ENCODE measurements at places on chromosomes 16 and 17.

- DNase-seq: no peak
Observed at GRCh38 chr17:79473111-79473875, 137.6 kb downstream of the RBFOX3 start.

DNA sequence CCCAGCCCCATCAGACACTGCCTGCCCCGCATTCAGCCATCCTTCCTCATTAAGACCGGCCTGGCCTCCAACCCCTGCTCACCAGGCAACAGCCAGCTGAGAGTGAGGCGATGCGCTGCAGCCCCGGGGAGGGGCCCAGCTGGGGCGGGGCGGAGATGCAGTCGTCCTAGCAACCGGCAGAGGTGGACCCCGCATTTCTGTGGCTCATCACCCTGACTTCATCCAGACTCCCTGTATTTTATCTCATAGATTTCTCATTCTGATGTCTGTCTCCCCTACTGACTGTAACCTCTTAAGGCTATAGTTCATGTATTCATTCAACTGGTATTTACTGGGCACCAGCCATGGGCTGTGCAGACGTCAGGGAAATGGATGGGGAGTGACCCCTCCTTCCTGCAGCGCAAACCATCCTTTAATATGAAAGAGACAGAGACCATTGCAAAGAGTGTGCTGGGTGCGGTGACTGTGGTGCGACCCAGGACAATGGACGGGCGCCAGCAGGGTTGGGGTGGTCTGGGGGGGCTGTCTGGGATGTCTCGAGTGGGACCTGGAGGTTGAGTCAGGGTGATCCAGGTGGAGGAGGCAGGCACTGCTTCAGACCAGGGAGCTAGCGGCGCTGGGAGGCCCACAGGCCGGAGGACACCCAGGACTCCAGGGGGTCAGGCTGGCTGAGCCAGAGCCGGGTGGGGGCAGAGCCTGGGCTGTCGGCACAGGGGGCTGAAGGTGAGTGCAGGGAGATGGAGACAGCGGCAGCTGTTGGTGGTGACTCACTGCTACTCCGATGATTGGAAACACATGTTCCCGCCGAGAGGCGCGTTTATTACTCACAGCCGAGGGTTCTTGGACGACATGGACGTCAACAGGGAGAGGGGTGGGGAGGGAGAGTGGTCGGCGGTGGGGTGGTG lies 10.5 kb upstream of the TIMP2 start:
- DNase-seq: no peak

DNA sequence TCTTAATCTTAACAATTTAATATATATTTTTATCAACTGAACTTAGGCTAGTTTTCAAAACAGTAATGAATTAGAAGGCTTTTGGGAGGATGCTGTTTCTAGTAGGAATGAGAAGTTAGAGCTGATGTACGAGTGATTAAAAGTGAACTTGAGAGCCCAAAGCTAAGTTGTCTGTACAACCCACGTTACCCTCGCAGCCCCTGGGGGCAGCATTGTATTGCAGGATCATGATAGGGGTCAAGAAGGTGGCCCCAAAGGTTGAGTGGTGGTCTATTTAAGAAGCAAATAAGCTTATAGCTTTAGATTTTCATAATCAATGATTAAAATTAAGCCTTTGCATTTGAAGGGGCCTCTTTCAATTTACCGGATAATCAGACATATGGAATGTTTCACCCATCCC lies 33.7 kb upstream of the ALDH3A2 start:
- DNase-seq: no peak

- DNase-seq: no peak
Observed at GRCh38 chr16:17885659-17886207, 415.0 kb upstream of the XYLT1 start.

GRCh38 chr16:85227946-85228862 lies 115.9 kb upstream of the CIBAR2 start:
- no peak for DNase-seq

- no peak for DNase-seq
Observed at GRCh38 chr17:76561799-76562268, 22.0 kb downstream of the PRCD start.

- DNase-seq: no peak
Observed at GRCh38 chr17:11742886-11743285, 144.6 kb downstream of the DNAH9 start.

DNA sequence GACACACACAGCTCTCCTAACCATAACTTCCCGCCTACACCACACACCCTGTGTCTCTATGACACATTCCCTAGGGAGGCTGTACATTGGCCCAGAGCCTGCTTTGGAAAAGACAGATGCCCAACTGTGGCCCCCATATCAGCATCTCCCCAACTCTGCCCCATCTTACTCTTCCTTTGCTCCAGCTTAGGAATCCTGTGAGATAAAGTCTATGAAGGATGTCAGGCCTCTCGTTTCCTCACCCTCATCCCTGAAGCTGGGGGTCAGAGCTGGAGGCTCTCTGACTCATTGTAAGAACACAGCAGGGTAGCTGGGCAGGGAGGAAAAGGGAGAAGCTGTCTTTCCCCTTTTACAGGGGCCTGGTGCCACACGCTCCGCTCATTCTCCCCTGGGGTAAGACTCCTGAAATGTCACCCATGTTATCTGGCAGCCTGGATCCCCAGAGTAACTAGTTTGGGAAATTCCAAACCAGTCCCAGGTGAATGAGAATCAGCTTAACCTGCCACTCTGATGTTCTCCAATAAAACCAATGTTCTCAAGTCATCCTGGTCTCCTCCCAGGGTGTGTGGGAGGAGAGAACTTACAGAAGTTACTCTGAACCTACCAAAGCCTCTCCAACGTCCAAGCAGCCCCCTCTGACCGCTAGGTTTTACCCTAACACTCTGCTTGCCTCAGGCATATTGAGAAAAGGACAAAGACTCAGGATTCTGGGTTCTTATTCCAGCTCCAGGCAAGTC lies 2.8 kb downstream of the RAPGEFL1 start:
- DNase-seq: no peak

GRCh38 chr16:47426806-47427205 lies 34.1 kb downstream of the ITFG1 start:
- DNase-seq: no peak

Data from esophagus squamous epithelium (tissue), 5 donors.